ENCODE measurements at places on chromosomes 5 and 9.
A peak's percentile ranks its signal among the peaks of the same experiment; 100 is the strongest.

DNA sequence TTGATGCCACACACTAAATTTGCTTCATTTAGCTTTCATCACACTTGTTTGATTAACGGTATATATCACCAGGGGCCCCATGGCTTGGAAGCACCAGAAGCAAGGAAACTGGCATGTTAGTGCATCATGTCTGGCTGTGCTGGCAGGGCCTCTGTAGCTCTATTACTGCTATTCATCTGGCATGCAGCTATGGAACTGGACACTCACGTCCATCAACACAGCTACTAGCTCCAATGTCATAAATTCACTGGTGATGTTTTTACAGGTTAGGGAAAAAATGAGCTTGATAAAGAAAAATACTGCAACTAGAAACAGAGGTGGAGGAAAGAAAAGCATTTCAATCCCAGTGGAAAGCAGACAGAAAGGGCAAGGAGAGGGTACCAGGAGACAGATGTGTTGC is 343.2 kb downstream of the DEPDC1B start:
- DNase-seq, result no peak

GRCh38 chr9:131886826-131887225 is 146.9 kb upstream of the RAPGEF1 start:
- no peak for DNase-seq

DNA sequence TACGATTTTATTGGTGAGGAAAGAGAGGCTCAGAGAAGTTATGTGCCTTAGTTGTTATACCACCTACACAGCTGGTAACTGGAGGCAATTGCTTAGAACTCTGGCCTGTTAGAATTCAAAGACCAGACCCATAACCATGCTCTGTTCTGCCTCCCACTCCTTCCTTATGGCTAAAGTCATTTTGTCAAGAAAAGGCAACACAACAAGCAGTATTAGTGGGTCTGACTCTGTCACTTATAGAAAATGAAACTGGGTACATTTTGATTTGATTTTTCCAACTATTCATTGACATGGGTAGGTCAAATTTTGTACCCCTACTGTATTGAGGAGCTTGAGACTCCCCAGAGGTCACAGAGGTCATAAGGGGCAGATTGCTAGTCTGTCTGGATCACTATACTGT is 44.5 kb upstream of the NR3C1 start:
- no peak for DNase-seq

DNA sequence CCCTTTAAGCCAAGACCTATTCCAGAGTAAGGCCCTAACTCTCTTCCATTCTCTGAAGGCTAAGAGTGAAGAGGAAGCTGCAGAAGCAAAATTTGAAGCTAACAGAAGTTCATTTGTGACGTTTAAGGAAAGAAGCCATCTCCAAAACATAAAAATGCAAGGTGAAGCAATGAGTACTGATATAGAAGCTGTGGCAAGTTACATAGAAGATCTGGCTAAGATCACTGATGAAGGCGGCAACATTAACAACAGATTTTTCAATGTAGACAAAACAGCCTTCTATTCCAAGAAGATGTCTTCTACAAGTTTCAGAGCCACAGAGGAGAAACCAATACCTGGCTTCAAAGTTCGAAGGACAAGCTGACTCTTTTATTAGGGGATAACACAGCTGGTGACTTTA is 1143.4 kb downstream of the CDH12 start:
- no peak for DNase-seq

DNA sequence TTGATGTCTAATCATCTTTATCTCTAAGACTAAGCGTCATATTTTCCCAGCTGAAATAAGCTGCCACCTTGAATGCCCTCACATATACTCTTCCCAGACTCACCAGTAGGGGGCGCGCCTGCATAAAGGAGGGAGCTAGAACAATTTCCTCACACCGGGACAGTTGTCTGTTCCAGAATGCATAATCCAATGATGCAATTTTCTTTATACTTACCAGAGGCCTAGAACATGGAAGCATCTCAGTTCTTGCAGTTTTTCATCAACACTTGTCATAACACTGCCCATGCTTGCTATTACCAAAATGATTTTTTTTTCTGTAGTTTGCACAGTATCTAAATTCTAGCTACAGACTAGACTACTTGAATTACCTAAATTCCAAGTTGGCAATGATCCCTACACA is 203.9 kb downstream of the FRMD3 start:
- peak; percentile 86 for DNase-seq

GRCh38 chr9:85528607-85529006 is 213.1 kb downstream of the AGTPBP1 start:
- no peak for DNase-seq

- DNase-seq, result no peak
These were observed 7.2 kb downstream of the TOR1A start for GRCh38 chr9:129816501-129817435.

DNA sequence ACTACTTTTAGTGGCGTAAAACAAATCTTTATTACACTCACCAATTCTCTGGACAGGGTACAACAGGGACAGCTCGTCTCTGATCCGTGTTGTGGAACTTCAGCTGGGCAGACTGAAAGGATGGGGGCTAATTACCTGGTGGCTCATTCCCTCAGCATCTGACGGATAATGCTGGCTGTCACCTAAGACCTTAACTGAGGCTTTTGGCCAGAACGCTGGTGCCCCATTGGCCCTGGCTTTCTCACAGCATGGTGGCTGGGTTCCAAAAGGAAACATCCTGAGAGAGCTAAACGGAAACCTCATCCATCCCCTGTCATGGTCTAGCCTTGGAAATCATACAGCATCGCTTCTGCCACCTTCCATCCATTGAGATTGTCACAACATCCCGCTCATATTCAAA is 62.9 kb downstream of the RAI14 start:
- DNase-seq, result no peak
